ENCODE measurements at places on chromosomes 16 and 17.
A peak's percentile ranks its signal among the peaks of the same experiment; 100 is the strongest.

DNA sequence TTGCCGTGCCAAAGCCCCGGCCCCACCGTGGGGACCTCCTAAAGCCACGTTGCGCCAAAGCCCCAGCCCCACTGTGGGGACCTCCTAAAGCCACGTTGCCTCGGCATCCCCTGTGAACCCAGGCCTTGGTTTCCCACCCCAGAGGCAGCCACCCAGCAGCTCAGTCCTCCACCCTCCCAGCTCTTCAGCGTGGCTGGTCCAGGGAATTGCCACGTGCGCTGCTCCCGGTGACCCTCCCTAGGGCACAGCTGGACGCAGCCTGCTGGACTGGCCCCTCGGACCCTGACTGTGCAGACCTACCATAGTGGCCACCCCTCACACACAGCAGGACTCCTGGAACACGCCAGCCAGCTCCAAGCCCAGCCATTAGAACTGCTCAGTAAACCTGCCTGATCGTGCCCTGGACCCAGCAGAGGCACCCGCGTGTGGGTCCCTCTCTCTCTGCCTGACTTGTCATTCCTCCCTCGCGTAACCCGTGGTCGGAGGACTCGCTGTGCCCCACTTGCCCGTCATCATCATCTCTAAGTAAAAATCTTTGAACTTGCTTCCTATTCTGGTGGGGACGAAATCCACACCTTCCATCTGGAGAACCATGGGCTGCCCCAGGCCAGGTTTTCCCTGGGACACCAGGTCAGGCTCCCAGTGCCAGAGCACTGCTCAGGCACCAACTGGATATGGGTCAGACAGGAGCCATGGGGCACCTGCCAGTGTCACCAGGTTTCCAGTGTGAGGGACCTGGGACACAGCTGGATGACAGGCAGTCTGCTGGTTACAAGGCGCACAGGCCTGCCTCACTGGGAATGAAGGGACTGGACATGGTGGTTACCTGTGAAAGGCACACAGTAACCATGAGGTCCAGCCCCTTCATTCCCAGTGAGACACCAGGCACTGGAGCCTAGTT is 5.6 kb downstream of the CIAO3 start:
- DNase-seq: no peak

- no peak for DNase-seq
These were observed 39.8 kb upstream of the POLR3E start for GRCh38 chr16:22257440-22257839.

DNA sequence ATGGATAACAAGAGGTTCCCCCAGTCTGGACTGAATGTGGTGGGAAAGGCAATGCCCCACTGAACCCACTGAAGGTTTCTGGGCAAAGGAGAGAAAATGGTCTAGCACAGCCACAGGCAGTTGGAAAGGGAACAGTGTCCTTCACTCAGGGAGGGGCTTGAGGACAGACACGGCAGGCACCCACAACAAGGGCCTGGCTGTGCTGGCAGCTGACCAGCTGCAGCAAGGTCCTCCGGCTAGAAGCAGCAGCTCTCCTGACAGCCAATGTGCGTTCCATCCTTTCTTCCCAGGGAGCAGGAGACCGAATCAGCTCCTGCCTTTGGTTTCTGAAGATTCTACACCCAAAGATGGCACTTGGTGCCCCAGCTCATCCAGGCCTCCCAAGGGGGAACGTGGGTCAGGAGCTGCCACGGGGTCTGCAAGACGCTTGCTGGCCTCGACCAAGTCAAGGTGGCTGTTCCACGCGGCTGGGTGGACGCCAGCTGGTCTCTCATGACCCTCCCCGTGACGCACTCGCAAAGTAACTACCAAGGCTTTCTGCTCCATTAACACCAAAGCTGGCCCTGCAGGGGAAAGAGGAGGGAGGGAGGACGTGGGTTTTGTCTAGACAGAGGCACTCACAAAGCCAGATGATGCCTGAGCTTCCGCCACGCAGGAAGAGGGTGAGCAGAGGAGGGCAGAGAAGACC is 11.1 kb downstream of the ABR start:
- DNase-seq: no peak

DNA sequence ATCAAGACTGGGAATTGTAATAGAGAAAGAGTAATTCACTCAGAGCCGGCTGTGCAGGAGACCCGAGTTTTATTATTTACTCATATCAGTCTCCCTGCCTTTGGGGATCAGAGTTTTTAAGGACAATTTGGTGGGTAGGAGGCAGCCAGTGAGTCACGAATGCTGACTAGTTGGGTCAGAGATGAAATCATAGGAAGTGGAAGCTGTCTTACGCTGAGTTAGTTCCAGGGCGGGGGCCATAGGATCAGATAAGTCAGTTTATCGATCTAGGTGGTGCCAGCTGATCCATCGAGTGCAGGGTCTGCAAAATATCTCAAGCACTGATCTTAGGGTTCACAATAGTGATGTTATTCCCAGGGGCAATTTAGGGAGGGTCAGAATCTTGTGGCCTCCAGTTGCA is 20.2 kb upstream of the GUCY2D start:
- no peak for DNase-seq

DNA sequence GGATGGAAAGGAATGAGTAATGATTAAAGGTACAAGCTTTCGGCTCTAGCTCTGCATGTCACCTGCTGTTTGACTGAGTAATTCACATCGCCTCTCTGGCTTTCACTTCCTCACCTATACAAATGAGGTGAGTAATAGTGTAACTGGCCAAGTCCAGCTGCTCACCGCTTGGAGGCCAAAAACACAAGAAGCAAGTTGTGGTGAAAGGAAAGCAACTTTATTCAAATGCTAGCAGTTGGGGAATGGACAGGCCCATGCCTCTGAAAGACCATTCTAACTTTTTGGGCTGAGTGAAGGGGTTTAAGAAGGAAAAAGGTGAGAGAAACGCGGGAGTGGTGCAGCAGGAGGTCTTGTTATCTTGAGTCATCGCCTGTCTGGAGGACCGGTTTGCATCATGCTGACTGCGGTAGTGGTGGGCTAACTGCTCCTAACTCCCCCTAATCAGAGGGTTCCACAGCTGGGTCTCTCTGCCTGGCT is 45.7 kb upstream of the CSNK2A2 start:
- DNase-seq: no peak

- DNase-seq: no peak
These were observed 10.7 kb downstream of the TACO1 start for GRCh38 chr17:63611354-63611753.

DNA sequence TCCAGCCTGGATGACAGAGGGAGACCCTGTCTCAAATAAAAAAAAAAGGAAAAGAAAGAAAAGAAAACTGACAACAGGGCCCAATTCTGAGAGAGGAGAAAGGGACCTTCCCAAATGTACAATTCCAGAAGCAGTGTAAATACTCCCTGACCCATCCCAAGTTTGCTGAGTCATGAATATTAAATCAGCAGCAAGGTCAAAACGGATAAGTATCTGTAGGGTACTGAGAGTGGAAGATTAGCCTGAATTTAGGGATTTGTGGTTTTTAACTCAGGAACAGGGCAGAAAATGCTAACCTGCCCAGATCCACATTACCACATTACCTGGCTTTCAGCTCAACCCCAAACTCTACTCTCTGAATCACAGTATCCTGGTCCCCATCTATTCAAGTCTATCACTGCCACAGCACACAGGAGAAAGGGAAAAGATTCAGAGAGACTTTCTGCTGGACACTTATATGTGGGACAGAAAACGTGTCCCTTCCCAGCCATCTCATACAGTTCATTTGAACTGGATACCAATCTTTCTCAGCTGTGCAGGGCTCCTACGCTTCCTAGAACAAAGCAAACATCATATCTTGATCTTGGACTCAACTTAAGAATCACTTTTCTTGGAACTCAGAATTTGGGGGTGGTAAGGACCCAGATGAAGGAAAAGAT is 2.9 kb downstream of the FXR2 start:
- DNase-seq: no peak

GRCh38 chr17:19384723-19385391 is 2.1 kb downstream of the MFAP4 start:
- no peak for DNase-seq

GRCh38 chr17:41976142-41976768 is 9.7 kb downstream of the CNP start:
- no peak for DNase-seq

GRCh38 chr17:3528403-3528851 is 29.2 kb downstream of the TRPV3 start:
- no peak for DNase-seq

DNA sequence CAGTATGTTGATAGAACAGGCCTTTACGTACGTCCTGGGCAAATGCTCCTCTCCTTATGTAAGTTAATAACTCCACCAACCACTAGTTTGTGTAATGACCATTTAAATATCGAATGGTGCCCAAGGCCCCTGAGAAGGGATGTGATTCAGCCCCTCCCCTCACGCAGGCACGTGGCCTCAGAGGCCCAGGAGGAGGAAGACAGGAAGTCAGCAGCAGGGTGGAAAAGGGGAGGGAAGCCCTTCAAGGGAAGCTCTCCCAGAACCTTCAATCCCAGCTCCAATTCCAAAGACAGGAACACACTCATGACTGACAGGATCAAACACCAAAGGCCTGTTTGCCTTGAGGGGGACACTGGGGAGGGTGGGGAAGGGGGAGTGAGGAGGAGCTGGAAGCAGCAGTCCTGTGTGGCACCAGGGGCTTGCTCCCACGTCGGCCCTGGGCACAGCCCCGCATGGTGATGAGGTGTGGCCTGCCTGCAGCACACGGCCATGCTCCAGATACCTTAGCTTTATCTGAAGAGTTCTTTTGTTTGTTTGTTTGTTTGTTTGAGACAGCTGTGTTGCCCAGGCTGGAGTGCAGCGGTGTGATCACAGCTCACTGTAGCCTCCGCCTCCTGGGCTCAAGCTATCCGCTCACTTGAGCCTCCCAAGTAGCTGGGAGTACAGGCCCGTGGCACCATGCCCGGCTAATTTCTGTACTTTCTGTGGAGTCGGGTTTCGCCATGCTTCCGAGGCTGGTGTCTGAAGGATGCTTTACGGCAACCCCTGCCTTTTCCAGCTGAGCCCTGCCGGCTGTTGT is 105.0 kb downstream of the ZNF778 start:
- no peak for DNase-seq

DNA sequence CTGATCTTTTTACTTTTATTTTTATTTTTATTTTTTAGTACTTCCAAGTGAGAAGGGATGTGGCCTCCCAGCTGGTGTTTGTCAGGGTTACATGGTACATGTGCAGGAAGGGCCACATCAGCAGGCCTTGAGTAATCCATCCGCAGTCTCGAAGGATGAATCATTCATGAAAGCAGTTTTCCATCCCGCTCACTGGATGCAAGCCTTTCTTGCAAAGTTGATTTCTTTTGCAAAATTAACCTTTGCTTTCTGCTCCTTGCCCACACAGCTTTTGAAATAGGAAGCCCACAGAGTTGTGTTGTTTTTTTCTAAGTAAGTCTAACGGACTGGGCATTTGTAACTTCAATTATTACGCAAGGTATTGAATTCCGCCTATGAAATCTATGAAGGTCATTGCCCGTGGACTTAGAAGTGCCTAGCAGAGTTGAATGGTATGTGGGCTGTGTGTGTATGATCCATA is 157.4 kb downstream of the PRKCA start:
- DNase-seq: no peak

DNA sequence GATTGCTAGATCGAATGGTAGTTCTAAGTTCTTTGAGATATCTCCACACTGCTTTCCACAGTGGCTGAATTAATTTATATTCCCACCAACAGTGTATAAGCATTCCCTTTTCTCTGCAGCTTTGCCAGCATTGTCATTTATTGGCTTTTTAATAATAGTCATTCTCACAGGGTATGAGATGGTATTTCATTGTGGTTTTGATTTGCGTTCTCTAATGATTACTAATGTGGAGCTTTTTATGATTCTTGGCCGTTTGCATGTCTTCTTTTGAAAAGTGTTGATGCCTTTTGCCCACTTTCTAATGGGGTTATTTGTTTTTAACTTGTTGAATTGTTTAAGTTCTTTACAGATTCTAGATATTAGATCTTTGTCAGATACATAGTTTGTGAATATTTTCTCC is 36.5 kb upstream of the BCAS3 start:
- DNase-seq: no peak

GRCh38 chr16:5166486-5166885 is 68.9 kb upstream of the EEF2KMT start:
- DNase-seq: no peak

GRCh38 chr17:79739148-79740062 is 8.7 kb downstream of the ENPP7 start:
- DNase-seq: no peak

- no peak for DNase-seq
These were observed 186.5 kb downstream of the AXIN2 start for GRCh38 chr17:65374966-65375365.

DNA sequence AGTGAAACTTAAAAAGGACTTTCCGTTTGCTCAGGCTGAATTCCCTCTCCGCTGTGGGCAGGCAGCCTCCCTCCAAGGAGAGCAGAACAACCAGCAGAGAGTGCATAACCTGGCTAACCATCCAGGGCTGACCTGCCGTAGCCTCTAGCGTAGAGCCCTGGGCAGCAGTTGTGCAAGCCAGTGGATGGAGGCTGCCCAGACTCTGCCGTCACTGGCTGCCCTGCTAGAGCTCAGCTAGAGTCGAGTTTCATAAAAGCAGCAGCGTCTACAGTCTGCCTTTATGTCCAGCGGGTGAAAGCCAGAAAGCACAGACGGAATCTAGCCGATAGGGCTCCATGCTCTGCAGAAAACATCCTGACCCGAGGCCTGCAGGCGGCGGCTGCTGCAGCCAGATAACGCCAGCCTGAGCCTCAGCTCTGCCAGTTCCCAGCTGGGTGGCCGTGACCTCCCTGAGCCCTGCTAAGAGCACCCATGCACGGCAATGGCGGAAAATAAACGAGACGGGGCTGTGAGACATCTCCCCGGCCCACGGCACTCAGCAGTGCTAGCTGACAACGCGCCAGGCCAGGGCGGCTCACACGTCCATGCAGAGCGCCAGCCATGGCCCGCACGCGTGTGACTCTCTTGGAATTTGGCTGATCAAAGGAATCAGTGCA is 231.3 kb downstream of the ENGASE start:
- DNase-seq: no peak

DNA sequence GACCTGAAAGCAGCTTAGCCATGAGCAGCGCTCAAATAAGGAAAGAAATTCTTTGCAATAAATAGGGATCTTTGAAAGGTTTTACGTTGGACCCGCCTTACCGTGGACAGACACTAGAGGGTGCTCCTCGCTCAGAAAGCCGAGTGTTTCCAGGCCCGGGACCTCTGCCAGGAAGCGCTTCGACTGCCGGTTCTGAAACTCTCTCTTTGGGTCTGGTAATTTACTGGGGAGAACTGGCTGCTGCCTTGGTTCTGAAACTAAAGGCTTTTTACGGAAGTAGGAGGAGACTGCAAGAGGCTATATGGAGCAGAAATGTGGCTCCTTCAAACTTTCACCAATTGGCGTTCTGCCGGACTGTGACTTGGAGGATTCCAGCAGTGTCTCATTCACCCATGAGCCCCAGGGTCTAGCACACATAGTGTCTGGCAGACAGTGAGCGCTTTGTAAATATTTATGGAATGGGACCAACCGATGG is 45.6 kb upstream of the HOXB9 start:
- peak; percentile 50 for DNase-seq

DNA sequence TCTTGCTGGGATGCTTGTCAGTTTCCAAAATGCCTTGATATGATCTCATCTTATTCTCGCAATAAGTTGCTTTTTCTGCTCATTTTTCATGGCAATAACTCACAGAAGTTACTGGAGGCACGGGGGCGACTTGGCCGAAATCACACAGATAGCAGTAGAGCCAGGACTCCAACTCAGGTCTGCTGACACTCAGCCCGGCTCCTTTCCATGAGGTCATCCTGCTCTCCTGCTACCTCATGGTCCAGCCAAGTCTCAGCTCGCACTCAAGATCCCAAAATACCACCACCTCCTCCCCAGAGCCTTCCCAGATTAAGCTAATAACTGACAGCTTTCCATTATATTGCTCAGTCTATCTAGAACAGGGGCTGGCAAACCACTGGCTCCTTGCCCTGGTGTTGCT is 269.5 kb downstream of the MAP2K4 start:
- no peak for DNase-seq

All from activated CD4-positive, CD25-positive, alpha-beta regulatory T cell (primary cell).